ENCODE measurements at places on chromosomes 2 and 18. TPM values are rescaled to one million over a fixed set of nuclear protein-coding genes. Genes with fewer than 3 reads are reported as not detected.
A peak's percentile ranks its signal among the peaks of the same experiment; 100 is the strongest.

DNA sequence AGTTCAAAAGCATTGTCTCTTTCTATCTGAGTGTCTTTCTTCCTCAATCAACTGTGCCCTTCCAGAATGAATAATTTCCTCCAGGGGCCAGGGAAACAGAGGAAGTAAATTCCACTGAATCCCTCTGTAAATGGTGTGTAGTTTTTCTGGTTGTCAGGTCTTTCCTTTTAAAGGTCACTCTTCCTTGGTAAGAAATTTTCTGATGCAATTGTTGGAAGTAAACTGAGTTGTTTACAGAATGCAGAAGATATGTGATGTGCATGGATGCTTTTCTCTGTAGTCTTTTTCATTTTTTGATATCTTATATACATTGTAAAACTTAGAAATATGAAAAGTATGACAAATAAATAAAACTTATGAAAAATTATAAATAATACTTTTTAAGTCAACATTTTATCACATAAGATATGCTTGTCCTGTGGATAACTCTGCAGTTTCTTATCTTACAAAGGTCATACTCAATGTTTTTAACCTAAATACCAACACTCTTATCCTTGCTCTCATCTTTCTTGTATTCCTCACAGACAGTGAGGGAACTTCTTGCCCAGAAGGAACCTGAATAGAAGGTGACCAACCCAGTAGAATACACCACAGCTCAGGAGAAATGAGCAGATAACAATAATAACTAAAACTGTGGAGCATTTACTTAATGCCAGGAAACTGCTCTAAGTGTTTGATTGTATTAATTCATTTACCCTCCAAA lies 234.5 kb downstream of the METTL4 start:
- no peak for DNase-seq

DNA sequence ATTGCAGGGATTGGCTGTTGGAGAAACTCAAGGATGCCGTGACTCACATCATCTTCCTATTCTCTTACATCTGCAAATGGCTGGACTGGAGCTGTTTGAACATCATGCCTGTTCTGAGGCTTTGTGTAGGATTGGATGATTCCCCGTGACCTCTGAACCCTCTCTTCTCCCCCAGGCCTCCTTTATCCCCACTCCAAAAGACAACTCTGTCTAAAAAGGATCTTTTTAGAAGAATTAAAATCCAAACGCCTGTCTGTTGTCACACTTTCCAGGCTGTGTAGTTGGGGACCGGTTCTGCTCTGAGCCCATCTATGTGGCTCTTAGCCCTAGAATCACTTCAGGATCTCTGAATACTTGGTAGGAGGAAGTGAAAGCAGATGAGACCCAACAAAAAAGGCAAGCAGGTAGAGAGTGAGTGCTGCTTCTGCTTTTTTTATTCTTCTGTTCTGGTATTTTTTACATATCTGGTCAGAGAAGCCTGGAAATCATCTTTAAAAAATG lies 565 bp downstream of the SP140 start:
- no peak for DNase-seq

DNA sequence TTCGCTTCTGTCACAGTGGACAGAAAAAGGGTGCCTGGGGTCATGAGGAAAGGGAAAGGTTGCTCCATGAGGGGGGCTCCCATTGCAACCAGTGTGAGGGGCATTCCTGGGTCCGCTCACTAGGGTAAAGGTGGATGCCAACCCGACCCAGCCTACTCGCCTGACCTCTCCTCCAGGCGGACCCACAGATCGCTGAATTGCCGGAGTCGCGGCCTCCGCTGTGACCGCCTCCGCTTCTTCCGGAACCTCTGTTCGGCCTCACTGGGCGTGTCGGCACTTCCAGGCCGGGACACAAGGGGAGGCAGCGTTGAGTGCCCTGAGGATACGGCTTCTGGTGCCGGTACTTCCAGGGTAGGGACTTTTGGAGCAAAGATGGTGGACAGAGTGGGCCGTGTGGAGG lies 57.1 kb downstream of the TRABD2A start:
- DNase-seq = no peak

GRCh38 chr18:1627494-1627893 lies 722.8 kb downstream of the ADCYAP1 start:
- DNase-seq = no peak

DNA sequence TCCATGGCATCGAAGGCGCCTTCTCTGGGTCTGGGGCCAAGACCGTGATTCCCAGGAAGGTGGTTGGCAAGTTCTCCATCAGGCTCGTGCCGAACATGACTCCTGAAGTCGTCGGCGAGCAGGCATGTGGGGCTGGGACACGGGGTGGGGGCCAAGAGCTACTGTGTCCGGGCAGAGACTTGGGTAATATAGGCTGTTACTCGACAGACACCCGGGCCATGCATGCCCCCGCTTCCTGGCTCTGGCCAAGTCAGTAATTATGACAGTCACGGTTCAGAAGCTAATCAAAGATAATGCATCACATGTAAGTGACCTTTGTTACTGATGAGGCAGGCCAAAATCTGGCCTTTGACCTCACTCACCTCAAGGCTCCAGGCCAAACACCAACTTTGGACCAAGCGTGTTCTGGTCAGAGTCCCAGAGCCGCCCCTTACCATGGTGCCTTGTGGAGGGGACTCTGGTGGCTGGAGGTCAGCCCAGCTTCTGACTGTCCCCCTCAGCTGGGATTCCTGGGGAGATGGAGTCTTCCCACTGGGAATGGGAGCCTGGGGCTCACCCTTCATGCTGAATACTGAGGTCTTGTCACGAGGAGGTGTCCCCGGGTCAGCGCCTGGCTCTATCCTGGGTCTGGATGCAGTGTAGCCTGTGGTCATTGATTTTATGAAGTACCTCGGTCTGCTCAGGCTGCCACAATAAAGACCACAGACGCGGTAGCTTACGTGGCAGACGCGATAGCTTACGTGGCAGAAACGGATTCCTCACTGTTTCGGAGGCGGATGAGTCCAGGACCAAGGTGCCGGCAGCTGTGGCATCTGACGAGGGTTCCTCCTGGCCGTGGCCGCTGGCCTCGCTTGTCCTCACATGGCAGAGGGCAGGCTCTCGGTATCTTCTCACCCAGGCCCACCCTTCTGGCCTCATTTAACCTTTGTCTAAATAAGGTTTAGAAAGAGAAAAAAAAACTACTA lies 17.7 kb upstream of the CNDP1 start:
- DNase-seq = no peak

GRCh38 chr2:183248866-183249567 lies 124.8 kb downstream of the NUP35 start:
- no peak for DNase-seq

DNA sequence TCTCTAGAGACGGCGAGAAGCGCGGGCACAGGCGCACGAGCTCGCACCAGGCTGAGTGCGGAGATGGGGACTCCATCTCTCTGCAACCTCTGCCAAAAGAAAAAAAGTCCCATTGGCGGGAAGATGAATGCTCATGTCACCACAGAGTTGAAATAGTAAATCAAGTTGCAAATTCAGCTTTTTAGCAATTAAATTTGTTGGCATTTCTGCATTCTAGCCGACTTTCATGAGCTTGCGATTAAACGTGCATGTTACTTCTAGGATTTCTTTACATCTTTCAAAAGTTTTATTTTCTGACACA lies 588 bp downstream of the CHAC2 start:
- no peak for DNase-seq

DNA sequence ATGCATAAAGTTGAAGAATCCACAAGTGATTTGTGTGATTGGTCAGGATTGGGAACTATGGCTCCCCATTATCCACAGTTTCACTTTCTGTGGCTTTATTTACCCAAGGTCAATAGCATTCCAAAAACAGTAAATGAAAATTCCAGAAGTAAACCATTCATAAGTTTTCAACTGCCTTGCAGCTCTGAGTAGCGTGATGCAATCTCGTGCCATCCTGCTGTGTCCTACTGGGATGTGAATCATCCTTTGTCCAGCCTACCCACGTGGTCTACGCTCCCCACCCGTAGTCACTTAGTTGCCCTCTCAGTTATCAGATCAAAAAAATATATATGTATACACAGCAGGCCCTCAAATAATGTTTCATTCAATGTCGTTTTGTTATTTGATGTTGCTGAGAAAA lies 89.0 kb upstream of the DLGAP1 start:
- no peak for DNase-seq

- DNase-seq = no peak
Measured at GRCh38 chr2:101121174-101121573, 30.0 kb downstream of the TBC1D8 start.

- DNase-seq = no peak
Measured at GRCh38 chr2:151472966-151473365, 63.3 kb downstream of the RIF1 start.

GRCh38 chr2:231373184-231373583 lies 22.3 kb upstream of the B3GNT7 start:
- DNase-seq = no peak

GRCh38 chr2:196971574-196972279 lies 45.2 kb upstream of the PGAP1 start:
- DNase-seq = no peak

DNA sequence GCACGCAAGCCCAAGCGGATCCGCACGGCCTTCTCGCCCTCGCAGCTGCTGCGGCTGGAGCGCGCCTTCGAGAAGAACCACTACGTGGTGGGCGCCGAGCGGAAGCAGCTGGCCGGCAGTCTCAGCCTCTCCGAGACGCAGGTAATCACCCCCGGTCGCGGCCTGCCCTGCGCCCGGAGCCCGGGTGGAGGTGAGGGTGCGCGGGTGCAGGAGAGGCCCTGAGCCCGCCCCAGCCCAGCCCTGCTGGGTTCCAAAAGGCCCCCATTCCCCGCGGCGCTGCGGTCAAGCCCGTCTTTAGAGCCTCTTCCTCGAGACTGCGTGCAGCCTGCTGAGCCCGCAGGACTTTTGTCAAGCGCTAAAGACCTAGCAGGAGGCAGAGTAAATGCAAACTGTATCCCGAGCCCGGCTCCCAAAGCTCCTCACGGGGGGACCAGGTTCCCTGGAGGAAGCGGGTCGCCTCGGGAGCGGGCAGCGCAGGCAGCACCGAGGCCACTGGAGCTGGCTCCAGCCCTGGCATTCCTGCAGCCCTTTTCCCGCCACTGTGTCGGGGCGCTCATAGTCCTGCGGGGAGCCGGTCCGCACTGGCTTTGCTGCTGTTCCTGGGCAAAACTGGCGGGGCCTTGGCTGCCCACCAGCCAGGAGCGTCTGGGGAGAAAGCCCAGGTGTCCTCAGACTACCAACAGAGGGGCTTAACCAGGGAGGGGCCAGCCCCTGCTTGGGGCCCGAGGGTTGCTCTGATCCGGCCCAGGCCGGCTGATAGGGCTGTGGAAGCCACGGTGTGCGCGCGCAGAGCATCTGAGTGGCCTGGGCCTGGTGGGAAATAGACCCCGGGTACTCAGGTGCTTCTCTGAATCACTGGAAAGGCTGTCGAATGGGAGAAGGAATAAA lies 7.3 kb downstream of the EMX1 start:
- DNase-seq = no peak

DNA sequence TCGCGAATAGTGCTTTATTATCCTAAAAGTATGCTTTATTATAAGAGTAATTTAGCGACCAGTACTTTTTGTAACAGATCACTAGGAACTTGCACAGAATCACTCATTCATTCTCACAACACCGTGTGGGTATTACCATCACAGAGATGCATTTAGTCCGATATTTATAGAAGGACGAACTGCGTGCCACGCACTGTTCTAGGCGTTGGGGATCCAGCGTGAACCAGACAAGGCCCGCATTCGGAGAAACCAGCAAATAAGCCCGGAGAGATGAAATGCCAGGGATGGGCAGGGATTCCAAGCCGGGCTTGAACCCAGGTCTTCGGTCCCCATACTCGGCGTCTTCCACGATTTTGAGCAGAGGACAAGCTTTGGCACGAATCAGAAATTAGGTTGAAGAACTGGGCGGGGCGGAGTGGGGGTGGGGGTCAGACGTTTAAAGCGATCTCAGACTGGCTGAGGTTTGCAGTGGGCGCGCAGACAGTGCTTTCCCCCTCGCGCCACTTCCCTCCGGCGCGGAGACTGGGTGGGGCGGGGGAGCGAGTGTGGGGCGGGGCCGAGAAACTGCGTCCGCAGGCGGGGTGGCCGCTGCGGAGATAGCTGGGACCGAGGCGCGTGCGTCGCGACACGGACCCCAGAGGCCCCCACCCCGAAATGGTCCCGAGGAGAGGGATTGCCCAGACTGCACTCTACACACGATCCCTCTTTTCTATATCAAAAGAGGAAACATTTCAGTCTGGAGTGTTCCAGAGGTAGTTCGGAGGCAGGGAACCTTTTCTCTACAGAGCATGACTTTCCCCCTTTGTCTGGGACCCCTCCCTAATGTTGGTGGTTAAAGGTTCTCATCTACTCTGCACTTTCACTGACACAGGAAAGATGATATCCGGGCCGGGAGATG lies 1.1 kb upstream of the CXCR4 start:
- peak; percentile 77 for DNase-seq

- DNase-seq = no peak
Measured at GRCh38 chr2:115596659-115597375, 1154.4 kb downstream of the DPP10 start.

DNA sequence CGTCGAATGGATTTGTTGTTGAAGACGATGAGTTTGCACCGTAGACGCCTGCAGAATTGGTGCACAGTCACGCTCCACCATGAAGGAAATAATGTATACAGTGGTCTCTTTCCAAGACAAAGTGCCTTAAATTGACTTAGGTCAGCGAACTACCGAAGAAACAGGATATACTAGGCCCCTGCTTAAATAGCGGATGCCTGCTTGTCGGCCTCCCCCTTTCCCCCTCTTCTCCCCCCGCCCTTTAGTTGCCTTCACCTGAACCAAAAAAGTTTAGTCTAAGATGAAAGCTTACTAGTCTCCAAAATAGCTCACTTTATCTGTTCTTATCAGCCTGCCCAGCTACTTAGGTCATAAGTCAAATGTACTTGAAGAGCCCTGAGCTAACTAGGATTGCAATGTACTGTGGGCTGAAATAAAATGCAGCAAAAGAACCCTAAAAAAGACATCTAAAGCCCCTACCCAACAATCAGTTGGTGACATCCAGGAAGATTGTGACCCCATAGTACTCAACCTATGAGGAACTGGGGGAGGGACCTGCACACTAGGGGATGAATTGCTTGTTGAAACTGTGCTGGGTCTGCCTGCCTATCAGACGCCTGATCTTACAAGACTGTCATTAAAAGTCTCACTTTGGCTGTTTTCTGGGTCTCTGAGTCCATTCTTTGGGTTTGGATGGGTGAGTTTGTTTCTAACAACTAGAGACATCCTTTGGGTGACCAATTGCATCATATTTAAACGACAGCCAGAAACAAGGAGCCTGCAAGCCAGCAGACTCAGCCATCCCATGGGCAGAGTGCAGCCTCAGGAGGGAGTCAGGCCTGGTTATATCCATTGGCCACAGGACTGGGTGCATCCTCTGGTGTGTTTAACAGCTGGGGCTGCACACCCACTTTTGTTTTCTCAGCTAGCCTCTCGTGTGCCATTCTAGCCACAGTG lies 14.5 kb downstream of the ACOXL start:
- no peak for DNase-seq

DNA sequence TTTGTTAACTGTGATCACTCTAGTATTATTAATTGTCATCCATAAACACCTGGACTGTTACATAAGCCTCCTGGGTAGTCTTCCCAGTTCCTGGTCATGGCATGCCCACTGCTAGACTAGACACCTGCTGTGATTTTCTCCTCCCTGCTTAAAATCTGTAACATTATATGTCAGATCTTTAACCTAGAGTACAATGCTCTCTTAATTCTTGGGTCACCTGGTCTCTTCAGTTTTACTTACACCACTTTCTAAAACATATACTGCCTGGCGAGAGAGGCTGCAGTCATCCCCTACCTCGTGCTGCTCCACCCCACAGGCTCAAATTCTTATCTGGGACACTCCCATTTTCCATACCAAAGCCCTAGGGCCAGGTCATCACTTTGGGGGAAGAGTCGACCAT lies 161.3 kb downstream of the CDH2 start:
- DNase-seq = no peak

Gene CDH20
- total RNA-seq = 0.21 TPM

Gene METTL21A
- 6.9 TPM for total RNA-seq

Gene UGT1A4
- not detected for total RNA-seq

Gene FAM237A
- not detected for total RNA-seq

Gene NEU2
- not detected for total RNA-seq
